Stimulated activated CD4-positive, alpha-beta T cell treated with anti-CD3 and anti-CD28 coated beads, Interleukin-15, amount 100 ng/mL, for 48 hours (primary cell): ENCODE measurements at places on chromosomes 1 and 21.

DNA sequence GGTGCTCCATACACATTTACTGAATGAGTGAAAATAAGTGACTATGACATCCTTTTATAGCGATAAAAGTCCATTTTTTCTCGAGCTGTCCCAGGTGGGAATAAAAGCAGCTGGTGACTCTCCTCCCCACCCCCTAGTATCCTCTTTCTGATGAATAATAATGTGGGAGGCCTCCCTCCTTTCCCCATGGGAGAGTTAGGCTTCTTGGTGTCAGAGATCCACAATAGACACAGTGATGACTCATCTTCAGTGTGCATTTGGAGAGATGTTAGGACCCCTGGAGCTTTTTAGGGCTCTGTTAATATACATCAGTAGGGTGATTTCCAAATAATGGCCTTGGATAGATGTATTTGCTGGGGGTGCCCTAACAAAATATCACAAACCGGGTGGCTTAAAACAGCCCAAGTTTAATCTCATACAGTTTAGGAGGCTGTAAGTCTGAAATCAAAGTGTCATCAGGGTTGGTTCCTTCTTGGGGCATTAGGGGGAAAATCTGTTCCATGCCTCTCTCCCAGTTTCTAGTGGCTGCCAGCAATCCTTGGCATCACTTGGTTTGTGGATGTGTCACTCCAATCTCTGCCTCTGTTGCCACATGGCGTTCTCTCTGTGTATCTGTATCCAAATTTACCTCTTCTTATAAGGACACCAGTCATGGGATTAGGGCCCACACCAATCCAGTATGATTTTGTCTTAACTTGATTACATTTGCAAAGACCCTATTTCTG, 4.4 kb upstream of the PHC2 start:
- DNase-seq: no peak

DNA sequence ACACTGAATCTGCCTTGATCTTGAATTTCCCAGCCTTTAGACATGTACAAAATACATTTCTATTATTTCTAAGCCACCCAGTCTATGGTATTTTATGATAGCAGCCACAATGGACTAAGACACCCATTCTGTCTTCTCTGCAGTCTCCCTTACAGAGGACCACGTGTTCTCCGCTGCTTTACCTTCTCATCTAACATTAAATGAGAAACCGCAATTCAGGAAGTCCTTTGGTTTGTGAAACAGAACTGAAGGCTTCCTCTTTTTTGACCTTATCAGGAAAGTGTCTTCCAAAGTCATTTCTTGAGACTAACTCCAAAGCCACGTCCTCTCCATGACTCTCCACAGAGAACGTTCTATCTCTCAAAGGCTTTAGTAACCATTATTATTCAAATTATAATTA, 560.1 kb downstream of the OMA1 start:
- no peak for DNase-seq

DNA sequence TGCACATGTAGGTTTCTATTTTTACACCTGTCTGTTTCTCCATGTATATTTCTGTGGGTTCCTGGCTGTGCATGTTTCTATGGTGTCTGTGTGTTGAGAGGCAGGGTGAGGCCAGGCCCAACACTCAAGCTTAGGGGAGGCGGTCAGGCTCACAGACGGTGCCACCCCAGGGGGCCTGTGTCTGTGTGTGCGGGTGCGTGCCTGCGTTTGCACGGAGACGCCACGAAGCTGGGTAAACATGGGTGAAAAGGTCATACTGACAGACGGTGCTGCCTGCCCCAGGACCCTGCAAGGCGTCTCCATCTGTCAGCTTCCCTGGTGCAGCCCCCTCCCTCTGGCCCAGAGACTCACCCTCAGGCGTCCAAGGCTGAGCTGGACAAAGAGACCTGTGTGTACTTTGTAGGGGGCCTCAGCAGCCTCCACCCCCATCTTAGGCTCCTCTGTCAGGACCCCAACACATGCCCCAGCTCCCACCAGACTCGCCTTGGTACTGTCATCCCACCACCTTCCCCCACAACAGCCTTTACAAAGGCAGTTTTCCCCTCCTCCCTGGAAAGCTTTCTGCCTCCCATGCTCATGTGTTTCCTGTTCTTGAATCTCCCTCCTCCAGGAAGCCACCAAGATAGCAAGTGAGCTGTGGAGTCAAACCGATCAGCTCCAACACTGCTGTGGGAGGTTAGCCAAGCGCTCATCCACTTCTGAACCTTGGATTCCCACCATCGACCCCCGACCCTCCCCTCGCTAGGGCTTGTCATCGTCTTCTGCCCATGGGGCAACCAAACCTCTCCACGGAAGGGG, 34.1 kb downstream of the PTPRF start:
- DNase-seq: no peak

- no peak for DNase-seq
These were observed 13.8 kb upstream of the RNF11 start for GRCh38 chr1:51222136-51222787.
